ENCODE measurements at places on chromosomes 6 and 20.

- no peak for DNase-seq
These were observed 4.6 kb downstream of the THBS2 start for GRCh38 chr6:169249057-169249456.

DNA sequence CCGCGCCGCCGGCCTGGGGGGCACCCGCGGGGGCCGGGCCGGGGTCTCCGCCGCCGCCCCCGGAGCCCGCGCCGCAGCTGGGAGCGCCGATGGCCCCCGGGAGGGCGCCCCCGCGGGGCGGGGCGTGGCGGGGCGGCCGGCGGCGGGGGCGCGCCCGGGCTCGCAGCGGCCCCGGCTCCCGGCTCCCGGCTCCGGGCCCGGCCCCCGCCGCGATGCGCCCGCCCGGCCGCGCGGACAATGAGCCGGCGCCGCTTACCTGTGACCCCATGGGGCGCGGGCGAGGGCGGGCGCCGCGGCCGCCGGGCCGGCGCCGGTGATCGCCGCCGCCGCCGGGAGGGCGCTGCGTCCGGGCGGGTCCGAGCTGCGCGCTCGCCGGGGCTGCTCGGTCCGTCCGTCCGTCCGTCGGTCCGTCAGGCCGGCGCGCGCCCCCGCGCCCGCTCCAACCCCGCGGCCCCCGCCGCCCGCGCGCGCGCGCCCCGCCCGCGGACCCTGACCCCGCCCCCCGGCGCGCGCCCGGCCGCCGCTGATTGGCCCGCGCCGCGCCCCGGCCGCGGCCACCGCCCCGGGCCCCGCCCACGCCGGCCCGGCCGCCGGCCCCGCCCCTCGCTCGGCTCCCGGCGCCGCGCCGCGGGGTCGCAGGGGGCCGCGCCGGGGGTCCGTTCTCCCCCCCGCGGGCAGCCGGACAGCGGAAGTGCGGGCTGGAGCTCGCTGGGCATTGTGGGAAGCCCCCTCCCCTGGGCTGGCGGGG lies at the start of gene ZBTB46:
Gene ZBTB46, minus strand, starts transcription at position 424 of the 748 bp plus-strand sequence. CDS start 40,507 bp downstream, outside the sequence.
- DNase-seq = peak; percentile 83

- no peak for DNase-seq
These were observed 3.4 kb upstream of the HLA-A start for GRCh38 chr6:29938746-29939508.

DNA sequence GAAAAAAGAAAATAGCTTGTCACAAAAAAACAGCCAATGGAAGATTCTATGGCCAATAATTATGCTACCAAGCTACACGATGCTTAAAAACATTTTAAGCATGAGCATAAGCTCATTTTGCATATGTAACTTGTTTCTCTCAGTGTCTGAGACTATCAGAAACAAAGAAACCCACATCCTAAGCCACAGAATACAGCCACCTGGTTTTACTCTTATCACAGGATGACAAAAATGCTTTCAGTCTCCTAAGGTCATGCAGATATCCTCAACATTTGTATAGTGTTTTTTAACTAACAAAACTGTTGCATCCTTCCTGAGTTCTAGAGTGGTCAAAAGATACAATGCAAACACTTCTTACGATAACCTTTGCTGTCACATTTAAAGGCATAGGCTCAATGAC lies 172.1 kb upstream of the RUNX2 start:
- DNase-seq = no peak

GRCh38 chr20:58173091-58173490 lies 55.4 kb downstream of the ANKRD60 start:
- no peak for DNase-seq

Measured in COLO829 (cell line).